ENCODE measurements at places on chromosomes 3 and 15.

- DNase-seq, result no peak
Measured at GRCh38 chr3:139463466-139463865, 12.8 kb downstream of the RBP2 start.

GRCh38 chr3:60610441-60611112, 640.7 kb downstream of the FHIT start:
- no peak for DNase-seq

- peak; percentile 82 for DNase-seq
Measured at GRCh38 chr15:63892794-63893441, 59.2 kb upstream of the HERC1 start.

GRCh38 chr3:185926445-185926844, 11.4 kb downstream of the TRA2B start:
- DNase-seq, result no peak

- no peak for DNase-seq
Measured at GRCh38 chr3:194837457-194838127, 151.9 kb downstream of the FAM43A start.

- no peak for DNase-seq
Measured at GRCh38 chr15:51386960-51387698, 45.7 kb downstream of the GLDN start.

DNA sequence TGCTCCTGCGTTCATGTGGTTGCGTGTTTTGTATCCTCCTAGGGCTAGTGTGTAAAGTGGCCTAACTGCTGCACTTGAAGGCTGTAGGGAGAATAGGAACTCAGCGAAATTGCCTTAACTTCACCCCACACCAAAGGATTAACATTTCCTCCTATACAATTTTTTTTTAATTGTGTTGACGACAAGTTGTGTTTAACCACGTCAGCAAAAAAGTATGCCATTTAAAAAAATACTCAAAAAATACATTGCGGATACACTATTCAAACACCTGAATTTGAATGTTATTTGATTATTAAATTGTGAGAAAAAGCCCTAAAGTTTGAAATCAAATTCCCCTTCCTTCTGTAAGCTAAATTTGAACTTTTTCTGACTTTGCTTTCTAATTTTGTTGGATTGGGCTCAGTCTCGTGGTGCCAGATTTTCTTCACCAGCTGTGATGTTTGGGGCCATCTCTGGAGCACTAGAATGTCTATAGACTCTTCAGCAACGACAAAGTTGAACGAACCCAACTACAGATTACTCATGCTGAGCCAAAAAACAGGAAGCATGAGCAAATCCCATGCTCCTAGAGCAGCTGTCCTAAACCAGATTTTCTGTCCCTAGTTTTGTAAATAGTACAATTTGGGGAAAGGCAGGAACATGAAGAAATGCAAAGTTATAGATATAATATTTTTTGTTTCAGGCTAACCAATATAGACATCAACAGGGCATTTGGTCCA, 8.1 kb upstream of the SLC9A9 start:
- DNase-seq, result no peak

DNA sequence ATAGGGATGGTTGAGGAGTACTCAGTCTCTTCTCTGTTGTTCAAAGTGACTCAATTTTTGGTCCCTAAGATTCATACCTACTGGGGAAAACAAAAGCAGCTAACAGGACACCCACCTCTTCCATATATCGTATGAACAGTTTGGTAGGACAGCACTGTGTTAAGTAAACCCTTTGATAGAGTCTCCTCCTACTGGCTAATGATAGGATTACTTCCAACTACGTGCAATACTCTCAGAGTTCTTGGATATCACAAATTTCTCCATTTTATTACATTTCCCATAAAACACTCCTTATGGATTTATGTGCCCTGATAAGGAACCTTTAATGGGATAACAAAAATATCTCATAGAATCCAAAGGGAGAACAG, 200.2 kb upstream of the GOLGA6L4 start:
- no peak for DNase-seq

- no peak for DNase-seq
Measured at GRCh38 chr3:150733936-150734794, 28.8 kb downstream of the SIAH2 start.

DNA sequence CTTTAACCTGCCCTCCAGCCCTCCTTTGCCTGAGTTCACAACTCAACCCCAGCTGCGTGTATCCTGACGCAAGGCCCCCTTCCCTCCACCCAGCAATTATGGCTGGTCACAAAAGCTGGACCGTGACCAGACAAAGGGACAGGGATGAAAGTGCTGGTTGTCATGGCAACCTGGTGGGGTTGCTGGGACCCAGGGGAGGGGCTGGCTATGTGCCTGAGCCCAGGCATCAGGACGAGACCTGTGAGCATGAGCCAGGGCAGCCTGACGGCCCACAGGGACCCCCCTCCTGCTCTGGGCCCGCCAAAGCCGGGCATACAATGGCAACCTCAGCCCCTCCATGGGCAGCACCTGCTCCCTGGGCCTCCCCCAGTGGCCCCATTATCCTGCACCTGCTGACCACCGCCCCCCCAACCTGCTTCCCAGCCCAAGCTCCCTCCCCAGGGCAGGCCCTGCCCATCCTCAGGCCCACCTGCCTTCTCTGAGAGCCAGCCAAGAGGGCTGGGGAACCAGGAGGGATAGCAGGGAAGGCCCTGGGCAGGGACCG, 4.5 kb upstream of the DNAH1 start:
- no peak for DNase-seq

- DNase-seq, result no peak
Measured at GRCh38 chr3:47365213-47366153, 15.3 kb upstream of the PTPN23 start.

DNA sequence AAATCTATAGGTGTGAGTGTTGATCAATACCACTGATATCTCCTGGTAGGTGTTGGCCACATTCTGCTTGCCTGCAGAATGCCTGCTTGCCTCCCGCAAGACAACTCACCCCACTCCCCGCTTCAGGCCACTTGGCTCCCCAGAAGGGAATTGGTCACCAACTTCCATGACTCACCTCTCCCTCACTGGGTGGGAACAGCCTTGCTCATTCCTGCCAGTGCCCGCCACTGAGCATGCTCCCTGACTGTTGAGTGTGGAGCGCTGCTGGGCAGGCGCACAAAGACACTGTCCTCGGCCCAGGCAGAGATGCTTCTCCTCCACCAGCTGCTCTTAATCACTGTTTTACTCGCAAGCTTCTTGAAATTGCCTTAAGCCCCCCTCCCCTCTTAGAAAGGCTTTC, 57.3 kb upstream of the PPP2R3A start:
- no peak for DNase-seq

GRCh38 chr15:62085740-62086139, 19.0 kb downstream of the C2CD4A start:
- no peak for DNase-seq

DNA sequence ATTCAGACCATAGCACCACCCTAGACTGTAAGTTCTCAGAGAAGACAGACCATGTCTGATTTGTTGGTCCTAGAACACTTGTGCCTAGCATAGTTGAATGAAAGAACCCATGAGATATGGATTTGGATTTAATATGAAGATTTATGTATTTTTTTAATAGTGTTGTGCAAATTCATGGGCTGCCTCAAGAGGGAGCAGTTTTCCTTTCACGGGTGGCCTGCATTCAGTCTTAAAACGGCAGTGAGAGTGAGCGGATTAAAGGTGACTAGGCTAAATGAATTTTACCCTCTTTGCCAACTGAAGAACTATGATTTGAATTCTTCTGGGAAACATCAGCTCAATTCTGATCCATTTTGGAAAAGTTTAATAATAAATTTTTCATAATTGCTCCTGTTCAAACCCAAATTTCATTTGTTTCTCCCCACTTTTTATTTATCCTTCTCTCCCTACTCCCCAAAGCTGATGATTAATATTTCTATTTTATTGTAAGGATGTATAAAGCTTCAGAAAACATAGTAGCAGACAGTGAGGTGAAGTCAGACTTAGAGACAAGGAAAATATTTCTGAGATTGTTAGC, 67.3 kb downstream of the MORC1 start:
- no peak for DNase-seq

GRCh38 chr3:189944285-189945145, 176.2 kb downstream of the P3H2 start:
- DNase-seq, result no peak

- no peak for DNase-seq
Measured at GRCh38 chr3:179811321-179812095, 158.7 kb downstream of the USP13 start.

- no peak for DNase-seq
Measured at GRCh38 chr15:68411735-68412134, 20.2 kb downstream of the ITGA11 start.

GRCh38 chr15:91967935-91968606, 114.6 kb downstream of the SLCO3A1 start:
- no peak for DNase-seq

- no peak for DNase-seq
Measured at GRCh38 chr15:34338347-34338746, 766 bp upstream of the SLC12A6 start.

Measured in stimulated activated naive CD4-positive, alpha-beta T cell (primary cell).